ENCODE measurements at places on chromosomes 2 and 18. TPM values are rescaled to one million over a fixed set of nuclear protein-coding genes. Genes with fewer than 3 reads are reported as not detected.

The GAREM2 gene
- total RNA-seq: 1.4 TPM

The TNS1 gene
- total RNA-seq: 273 TPM

The EMILIN2 gene
- total RNA-seq: 11.0 TPM

The CLEC4F gene
- not detected for total RNA-seq

The NTSR2 gene
- total RNA-seq: not detected

The CNPPD1 gene
- total RNA-seq: 16.3 TPM

Measured in regular cardiac myocyte (primary cell).